Upper lobe of right lung (tissue), 1 donor: ENCODE measurements at places on chromosomes 13 and 19.
A peak's percentile ranks its signal among the peaks of the same experiment; 100 is the strongest.

GRCh38 chr19:37855098-37855497 lies 51.3 kb downstream of the WDR87 start:
- no peak for DNase-seq

DNA sequence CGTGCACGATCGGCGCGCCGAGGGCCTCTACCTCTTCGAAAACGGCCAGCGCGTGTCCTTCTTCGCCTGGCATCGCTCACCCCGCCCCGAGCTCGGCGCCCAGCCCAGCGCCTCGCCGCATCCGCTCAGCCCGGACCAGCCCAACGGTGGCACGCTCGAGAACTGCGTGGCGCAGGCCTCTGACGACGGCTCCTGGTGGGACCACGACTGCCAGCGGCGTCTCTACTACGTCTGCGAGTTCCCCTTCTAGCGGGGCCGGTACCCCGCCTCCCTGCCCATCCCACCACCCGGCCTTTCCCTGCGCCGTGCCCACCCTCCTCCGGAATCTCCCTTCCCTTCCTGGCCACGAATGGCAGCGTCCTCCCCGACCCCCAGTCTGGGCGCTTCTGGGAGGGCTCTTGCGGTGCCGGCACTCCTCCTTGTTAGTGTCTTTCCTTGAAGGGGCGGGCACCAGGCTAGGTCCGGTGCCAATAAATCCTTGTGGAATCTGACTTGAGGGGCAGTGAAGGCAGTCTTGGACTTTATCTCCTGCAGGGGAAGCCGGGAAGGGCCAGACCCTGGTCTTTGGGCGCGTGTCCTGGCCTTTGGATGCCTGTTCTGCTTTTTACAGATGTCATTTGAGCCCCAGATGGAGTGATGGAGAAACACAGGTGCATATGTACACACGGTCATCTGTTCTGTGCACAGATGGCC lies 2.2 kb downstream of the CLEC11A start:
- DNase-seq: no peak

GRCh38 chr13:41660411-41660810 lies 203.1 kb downstream of the RGCC start:
- DNase-seq: no peak

DNA sequence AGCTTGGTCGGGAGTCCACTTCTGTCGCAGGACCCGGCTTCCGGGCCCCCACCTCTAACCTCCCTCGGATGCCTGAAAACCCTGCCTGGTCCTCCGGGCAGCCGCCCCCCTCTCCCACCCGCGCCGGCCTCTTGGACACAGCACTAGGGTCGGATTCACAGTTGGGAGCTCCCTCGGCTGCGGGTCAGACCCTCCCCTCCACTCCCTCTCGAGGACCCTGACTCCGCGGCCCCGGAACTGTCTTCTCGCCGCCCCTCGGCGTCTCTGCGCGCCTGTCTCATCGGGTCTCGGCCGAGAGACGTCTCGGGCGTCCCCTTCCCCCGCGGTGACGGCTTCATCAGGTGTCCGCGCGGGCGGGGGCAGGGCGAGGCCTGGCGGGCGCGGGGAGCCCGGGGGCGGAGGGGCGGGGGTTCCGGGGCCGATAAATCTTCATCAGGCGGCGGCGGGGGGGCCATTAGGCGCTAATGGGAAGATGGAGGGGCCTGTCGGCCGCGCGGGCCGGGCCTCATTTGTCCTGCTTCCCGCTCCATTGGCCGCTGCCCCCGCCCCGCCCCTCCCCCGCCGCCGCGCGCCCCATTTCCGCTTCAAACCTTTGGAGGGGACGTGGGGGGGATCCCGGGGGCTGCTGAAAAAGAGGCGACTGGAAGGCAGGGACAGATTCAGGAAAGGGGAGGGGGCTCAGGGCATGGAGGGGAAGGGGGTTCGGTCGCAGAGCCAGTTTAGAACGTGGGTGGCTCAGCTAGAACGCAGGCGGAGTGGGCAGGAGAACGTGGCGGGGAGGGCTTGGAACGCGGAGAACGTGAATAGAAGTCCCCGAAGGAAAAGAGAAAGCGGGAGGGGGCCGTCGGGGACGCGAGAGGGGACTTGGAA lies 11.8 kb upstream of the ERFL start:
- DNase-seq: peak; percentile 75

DNA sequence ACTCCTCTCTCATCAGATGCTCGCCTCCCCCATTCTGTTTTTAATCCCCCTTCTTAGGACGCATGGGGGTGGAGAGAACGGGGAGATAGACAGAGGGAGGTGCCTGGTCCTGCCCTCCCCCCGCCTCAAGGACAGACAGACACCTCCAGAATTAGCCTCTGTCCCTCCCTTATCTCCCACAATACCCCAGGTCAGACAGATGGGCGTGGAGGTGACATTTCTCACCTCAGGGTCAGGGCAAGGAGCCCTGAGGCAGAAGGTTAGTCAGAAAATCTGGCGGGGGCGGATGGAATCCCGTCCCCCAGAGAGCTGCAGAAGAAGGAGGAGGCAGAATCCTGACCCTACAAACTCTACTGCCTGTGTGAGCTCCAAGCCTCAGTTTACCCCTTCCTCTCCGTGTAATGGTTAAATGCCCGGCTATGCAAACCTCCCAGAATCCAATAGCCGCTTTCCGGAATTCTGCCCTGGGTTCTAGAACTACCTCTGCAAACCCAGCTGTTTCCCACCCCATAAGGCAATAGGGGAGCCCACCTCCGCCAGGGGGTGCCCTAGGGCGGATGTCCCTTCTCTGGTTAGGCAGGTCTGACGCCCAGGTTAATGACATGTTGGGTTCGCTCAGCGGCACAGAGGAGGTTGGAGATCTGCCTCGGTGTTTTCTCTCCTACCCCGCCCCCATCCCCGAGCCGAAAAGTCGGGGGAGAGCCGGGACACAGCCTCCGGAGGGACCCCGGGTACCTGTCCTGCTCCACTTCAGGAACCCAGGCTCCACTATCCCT lies 900 bp downstream of the PPP1R13L start:
- DNase-seq: peak; percentile 87

DNA sequence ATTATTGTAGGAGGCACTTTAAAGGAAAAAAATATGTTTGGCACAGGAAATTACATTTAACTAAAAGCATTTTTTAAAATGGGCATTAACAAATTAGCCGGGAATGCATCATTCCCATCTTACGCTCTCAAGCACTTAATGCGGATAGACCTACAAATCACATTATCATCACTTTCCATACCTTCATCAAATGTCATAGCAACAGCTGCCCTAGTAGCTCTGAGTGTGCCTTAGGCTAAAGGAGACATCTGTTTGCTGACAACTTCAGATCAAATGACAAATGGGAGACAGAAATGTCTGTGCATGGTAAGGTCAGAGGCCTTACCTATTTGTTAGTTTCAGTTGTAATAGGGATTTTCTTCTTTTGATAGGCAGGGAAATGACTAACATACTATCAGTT lies 773.2 kb upstream of the SLC10A2 start:
- DNase-seq: no peak

DNA sequence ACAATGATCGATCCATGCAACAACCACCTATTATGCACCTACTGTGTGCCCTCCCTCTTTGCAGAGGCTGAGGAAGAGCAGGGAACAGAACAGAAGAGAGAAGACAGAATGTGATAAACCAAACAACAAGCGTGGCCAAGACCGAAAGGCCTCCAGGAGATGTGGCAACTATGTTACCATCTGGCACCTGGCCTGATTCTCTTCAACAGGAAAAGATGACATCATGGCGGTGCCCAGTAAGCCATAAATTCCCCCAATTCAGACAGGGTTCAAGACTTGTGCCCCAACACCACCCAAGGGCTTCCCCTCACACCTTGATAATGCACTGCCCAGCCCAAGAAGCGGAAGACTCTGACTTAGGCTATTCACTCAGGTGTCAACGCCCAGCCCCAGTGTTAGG lies 44.3 kb downstream of the SLC7A1 start:
- no peak for DNase-seq

DNA sequence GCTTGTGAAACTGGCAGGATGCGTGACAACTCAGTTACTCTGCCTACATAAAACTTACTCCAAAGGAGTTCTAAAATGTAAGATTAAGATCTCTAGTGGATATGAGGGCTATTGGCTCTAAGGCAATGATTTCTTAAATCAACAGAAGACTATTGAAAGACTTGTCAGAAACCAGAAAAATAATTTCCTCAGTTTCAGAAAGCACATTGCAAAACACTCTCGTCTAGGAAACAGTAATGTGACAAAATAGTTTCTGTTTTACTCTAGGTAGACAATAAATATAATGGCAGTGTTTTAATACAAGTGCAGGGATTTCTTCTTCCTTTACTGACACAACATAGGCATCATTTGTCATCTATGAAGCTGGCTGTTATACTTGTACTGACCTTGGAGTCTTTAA lies 230.1 kb downstream of the KCTD12 start:
- DNase-seq: no peak

- no peak for DNase-seq
Observed at GRCh38 chr13:110213461-110214074, 93.4 kb downstream of the COL4A1 start.

DNA sequence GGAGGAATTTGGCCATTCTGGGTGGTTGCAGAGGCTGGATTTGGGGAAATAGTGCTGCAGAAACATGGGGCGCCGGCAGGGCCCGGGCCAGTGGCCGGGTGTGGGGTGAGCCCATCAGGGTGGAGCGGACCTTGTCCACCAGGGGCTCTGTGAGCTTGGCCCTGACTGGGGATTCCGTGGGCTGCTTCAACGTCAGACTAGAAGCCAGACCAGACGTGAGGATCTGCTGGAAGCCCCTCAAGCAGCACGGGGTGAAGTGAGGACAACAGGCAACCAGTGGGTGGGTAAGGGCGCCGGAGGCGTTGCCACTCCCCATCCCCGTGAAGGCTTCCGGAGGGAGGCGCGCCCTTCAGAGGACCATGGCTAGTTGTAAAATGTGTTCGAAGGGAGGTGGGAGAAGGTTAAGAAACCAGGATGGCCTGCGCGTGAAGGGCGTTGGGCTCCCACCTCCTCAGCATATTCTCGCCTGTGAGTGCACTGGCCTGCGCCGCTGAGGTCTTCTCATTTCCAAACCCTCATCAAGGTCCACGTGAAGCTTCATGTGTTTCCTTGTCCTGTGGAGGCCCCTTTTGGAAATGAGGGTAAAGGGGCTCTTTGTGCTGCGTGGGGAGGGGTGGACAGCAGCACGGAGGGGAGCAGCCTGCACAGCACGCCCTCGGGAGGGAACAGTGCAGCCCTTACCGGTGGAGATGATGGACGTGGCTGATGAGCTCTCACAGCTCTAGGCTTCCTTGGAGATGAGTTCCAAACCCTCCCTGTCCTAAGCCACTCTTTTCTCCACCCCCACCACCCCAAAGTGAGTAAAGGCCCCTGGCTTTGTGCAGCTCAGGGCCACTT lies 8.3 kb downstream of the TEX29 start:
- DNase-seq: no peak

DNA sequence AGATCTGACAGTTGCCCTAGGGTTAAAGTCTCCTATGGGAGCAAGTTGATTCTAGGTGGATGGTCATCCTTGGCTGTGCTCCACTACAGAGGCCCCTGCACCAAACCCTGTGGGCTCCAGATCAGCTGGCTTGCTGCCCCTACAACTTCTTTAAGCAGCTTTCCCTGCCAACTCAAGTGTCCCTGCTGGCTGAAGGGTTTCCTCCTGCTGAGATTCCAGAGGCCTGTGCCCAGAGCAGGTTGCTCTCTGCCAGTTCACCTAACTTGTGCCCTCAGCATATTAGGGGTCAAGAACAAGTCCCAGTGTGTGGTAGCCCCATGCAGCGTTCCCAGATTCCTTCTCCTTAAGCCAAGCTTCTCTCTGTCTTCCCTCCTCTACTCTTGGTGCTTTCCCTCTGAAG lies 85.6 kb downstream of the ZMYM2 start:
- no peak for DNase-seq

GRCh38 chr19:38204096-38204495 lies 19.9 kb downstream of the DPF1 start:
- DNase-seq: no peak

GRCh38 chr19:39677961-39678889 lies 22.5 kb downstream of the LGALS16 start:
- no peak for DNase-seq

DNA sequence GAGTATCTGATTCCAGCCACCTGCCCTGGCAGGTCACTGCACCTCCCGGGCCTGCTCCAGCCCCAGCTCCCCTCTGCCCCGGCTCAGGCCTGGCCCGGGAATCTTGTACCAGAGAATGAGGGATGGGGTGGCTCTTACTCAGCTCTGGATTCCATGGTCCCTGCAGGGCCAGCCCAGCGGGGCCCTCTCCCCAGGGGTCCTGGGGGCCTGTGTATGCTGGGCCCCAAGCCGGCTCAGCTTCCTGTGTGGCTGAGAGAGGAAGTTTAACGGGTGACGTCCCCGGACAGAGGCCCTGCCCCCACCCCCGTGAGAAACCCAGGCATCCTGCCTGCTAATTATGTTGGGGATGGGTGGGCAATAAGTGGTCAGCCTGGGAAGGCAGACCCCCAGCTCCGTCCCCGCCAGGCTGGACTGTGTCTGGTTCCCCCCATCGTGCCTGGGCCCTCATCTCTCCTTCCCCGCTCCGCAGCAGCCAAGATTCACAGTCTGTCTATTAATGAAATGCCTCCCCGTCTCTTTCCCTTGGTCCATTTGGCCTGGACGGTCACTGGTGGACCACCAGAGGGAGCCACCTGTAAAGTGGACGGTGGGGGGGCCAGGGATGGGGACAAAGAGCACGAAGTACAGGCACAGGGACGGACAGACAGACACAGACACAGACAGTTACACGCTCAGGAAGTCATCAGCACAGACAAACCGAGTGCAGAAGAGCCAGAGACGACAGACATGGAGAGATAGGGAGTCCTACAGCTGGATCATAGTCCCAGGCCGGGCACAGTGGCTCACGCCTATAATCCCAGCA lies at the start of gene DENND1C:
Gene DENND1C (minus strand): TSS at position 247 of the 802 bp plus-strand sequence. CDS start 92 bp downstream, at position 155.
- no peak for DNase-seq

DNA sequence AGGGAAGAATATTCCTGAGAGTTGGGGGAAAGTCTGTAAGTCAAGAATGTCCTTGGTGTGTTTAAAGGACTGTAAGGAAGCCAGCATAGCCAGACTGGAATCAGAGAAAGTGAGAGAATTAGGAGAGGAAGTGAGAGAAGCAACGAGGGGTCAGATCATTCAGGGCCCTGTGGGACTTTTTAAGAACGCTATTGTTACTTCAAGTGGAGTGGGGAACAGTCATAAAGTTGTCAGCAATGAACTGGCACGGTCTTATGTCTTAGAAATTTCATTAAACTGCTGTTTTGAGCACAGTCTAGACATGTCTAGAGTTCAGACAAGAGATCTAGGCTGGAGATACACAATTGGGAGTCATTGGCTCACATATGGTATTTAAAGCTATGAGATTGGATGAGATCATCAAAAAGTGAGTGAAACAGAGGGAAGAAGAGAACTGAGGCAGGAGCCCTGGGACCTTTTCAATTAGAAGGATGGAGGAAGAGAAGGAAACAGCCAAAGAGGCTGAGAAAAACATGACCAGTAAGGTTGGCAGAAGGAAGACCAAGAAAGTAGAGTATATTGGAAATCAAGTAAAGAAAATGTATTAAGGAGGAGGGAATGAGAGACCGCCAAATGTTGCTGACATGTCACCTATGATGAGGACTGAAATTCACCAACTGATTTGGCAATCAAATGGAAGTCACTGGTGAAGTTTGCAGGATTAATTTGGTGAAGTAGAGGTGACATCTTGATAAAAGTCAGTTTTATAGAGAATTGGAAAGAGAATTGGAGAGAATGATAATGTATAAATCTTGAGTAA lies 263.5 kb downstream of the GPC5 start:
- DNase-seq: no peak
